ENCODE measurements at places on chromosomes 11 and 22.
A peak's percentile ranks its signal among the peaks of the same experiment; 100 is the strongest.

DNA sequence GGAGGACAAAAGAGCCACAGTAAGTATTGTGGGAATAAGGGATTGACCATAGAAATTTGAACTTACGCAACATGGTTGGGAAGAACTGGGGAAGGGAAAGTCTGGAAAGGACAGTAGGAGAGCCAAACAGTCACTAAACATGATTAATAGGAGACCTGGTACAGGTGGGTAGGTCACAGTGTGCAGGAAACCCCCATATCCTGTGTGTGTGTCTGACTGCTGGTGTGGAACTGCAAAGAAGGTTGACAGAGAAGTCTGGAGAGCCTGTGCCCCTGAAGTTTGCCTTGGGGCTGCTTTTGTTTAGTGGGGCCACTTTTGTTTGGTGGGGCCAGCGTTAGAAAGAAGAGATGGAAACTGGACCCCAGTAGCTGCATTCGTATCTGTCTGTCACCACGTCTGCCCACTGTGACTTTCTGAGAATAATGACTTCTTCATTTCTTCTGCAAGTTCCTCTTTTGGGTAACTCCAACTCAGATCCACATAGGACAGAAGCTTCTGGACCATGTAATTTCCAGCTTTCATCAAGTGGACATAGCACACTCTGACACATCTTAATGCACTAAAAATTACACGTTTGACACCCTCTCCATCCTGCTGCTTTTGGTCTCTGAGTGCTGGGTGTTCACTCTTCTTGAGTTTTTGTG lies 126.8 kb upstream of the RAG2 start:
- no peak for DNase-seq

- DNase-seq = peak; percentile 28
Observed at GRCh38 chr22:37544955-37545702, 15.2 kb upstream of the CDC42EP1 start.

- DNase-seq = peak; percentile 41
Observed at GRCh38 chr11:61587541-61587941, 6.7 kb upstream of the SYT7 start.

GRCh38 chr11:69333879-69334278 lies 39.9 kb downstream of the MYEOV start:
- no peak for DNase-seq

GRCh38 chr11:115687934-115688333 lies 183.7 kb upstream of the CADM1 start:
- DNase-seq = no peak
